Left ventricle myocardium superior (tissue), 1 donor: ENCODE measurements at places on chromosomes 12 and 14. TPM values are rescaled to one million over a fixed set of nuclear protein-coding genes. Genes with fewer than 3 reads are reported as not detected.

DNA sequence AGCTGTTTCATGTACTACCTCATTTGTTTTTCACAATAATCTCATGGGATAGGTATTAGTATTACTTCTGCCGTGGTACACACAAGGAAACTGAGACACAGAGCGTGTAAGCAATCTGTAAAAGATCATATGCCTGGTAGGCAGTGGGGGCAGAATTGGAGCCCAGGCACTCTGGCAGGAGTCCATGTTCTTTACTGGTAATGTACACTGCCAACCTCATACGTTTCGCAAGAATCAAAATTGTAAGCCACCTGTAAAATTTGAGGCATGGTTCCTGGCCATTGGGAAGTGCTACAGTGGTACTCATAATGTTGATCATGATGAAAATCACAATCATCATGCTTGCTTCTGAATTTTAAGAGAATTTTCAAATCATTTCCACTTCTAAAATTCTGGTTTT, 40.7 kb downstream of the TMTC1 start:
- no peak for DNase-seq

DNA sequence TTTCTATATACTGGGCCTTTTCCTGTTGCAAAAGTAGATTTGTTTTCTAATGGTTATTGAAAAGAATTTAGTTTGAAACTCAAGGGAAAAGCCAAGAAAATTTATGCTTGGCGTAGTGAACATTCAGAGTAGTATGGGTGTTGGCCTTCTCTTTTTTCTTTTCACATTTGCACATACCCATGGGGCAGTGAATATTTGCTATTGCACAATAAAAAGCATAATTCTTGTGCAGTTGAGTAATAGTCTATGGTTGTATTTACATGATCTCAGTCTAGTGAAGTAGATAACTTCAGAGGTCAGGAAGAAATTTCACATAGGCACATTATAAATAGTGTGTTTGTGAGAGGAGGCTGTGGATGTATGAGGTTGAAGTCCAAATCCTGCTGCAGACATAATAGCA, 158.1 kb downstream of the FLRT2 start:
- no peak for DNase-seq

CLEC2A gene
- total RNA-seq = not detected

ARG2 gene
- 0.99 TPM for total RNA-seq

DNA sequence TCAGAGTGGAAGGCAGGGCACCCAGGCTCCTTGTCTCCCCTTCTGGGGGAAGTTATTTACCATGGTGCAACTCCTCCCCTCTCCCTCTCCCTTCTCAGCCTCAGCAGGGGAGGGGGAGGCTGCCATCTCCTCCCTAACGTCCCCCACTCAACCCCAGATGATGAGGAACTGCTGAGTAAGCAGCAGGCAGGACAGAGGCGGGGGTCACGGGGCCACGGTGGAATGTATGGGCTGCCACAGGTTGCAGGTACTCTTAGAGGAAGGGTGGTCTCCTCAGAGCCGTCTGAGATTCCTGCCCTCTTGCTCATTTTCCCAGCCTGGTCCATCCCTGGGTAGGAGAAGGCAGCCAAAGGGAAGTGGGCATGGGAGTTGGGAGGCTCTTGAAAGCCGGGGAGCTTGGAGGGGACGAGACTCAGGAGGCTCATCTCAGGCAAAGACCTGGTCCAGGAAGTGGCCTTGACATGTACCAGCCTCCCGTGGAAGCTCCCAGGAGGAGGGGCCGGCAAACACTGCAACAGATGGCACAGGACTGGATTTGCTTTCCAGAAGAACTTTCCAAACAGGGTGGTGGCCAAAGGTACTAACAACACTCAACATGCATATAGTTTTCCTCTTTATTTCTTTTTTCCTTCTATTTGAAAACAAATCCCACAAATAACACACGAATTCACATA, 19.0 kb downstream of the RIN3 start:
- no peak for DNase-seq

- no peak for DNase-seq
Observed at GRCh38 chr14:64826845-64827244, 52.9 kb downstream of the SPTB start.

FGD6 gene
- total RNA-seq = 23.5 TPM

DNA sequence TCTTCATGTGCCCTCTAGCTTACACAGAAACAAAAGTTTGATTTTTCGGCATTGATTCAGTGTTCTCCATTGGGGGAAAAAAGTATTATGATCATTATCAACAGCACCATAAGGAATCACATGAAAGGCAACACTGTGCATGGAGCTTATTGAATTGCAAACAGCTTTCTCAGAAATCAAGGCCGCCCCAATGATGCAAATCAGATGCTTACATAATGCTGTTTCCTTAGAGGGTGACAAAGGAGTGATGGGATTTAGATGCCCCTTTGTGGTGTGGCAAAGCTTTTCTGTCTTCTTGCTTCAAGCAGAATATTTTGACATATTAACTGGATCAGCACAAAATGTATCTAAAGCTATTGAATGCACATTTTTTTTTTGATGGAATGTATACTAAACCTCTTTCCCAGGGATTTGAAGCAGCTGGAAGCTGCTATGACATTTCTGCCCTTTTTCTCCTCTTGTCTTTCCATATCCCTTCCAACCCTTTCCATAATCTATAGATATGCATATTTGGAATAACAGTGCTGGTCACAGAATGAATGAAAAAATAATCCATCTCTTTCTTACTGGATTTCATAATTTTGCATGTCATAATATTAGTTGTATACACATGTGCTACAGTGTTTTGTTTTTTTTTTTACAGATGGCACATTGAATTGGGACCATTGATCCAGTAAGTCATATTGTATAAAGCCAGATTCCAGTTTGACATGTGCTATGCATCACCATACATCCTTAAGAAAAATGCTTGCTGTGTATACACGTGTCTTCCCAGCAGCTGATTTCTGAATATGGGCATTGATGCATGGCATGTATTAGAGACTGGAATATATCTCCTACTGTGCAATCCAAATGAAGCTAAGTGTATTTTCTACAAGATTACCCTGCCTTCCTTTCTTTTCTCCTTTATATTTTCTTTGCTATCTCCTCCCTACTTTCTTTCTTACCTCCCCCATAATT, 259.7 kb upstream of the DCN start:
- DNase-seq = no peak

GRCh38 chr14:96461950-96462798, 40.0 kb upstream of the PAPOLA start:
- no peak for DNase-seq

DNA sequence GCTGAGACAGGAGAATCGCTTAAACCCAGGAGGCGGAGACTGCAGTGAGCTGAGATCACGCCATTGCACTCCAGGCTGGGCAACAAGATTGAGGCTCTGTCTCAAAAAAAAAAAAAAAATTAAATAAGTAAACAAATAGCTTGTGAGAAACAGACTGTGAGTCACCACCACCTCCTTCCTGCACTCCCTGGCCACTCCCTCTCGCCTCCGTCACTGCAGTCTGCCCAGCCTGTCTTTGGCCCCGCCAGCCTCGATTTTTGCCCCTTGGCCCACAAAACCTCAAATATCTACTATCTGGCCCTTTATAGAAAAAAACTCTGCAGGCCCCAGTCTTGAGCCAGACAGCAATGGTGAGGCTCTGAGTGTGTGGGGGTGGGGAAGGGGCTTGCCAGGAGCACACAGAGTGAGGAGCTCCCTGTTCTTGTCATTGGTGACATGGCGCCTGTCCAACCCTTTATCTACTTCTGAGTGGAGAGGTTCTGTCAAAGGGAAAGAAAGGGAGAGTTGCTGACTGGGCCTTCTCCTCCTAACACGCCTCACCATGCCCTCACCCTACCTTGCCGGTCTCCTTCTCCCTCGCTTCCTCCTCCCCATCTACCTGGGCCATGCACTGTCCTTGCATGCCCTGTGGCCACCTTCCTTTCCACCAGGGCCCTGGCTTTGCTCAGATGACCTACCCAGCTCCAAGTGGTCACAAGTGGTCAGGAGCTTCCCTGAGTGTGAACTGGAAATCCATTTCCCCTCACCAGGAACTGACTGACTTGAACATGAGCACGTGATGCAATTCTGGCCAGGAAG, 22.1 kb downstream of the LGMN start:
- DNase-seq = peak; percentile 55

DNA sequence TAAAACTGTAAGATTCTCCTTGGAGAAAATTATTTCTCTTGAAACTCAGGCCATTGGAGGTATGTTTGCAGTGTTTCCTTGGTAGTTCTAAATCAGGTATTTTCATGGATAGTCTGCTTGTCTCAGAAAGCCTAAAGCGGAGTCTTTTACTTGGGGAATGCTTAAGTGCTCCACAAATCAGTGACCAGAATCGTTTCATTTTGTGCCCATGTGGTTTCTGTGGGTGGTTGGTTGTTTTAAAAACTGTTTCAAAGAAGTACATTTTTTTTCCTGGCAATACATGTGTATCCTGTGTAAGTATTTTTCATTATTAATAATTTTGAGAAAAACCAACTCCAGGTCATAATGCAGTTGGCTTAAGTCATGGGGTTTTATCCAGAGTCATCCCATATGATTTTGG, 33.6 kb downstream of the CCDC91 start:
- no peak for DNase-seq

DNA sequence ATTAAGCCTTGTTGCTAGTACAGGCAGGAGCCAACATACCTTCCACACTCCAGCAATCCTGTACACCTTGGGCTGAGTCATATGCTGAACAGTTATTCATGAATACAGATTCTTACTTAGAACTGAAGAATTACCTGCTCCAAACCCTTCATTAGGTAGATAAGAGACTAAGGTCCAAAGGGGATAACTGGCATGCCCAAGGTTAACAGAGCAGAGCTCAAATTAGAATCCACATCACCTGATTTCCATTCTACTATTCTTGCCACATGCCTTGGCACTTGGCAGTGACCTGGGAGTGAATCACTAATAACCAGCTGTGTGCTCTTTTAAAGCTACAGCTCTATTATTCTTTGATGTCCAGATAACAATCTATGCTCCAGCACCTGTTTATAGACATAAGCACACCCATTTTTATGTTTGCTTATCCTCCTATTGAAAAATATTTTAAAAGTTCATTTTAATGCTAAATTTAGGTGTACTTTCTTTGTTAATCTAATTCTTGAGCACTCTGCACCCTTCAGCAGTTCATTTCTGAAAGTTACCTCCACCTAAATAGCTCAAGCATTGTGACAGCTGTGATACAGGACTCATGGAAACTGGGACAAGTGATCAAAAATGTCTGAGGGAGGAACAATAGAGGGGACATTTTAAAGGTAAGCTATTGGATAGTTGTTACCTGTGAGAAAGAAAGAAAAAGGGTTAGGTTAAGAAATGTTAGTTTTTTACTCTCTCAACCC, 19.4 kb downstream of the LPCAT3 start:
- no peak for DNase-seq

TESPA1 gene
- 0.55 TPM for total RNA-seq
